Epithelial cell of prostate (primary cell): ENCODE measurements at places on chromosomes 7 and 10.

- DNase-seq: no peak
Measured at GRCh38 chr7:259191-259505, 30.8 kb upstream of the FOXL3 start.

DNA sequence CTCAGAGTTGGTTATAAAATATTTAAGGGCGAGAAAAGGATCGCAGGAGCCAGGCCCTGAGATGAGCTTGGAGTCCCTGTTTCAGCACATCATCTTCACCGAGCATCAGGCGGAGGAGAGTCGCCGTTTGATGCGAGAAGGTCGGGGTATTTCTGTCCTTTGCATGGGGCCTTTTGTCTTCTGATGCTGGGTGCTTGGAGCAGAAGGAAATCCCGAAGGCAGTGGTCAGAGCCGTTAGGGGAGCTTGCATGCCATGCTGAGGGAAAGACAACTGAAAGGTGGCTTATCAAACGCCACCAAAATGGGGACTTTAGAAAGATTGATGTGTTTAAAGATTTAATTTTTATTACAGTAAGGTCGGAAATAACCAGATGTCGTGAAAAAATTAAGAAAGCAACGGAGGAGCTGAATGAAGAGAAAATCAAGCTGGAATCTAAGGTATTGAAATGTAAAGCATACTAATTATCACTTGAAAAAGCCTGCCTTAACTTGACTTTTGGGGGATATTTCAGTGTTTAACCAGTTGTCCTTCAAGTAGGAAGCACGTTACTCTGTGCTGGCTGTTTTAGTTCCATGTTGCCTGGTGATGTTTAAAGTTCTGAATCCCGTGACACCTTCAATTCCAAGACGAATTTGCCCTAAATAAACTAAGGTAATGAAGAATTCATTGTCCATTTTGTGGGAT is 845 bp downstream of the CCDC172 start:
- no peak for DNase-seq

- DNase-seq: no peak
Measured at GRCh38 chr10:63738410-63738809, 217.2 kb downstream of the REEP3 start.

- no peak for DNase-seq
Measured at GRCh38 chr10:2358586-2358985, 621.3 kb upstream of the ADARB2 start.

GRCh38 chr10:6458814-6459213 is 121.3 kb downstream of the PRKCQ start:
- DNase-seq: no peak

DNA sequence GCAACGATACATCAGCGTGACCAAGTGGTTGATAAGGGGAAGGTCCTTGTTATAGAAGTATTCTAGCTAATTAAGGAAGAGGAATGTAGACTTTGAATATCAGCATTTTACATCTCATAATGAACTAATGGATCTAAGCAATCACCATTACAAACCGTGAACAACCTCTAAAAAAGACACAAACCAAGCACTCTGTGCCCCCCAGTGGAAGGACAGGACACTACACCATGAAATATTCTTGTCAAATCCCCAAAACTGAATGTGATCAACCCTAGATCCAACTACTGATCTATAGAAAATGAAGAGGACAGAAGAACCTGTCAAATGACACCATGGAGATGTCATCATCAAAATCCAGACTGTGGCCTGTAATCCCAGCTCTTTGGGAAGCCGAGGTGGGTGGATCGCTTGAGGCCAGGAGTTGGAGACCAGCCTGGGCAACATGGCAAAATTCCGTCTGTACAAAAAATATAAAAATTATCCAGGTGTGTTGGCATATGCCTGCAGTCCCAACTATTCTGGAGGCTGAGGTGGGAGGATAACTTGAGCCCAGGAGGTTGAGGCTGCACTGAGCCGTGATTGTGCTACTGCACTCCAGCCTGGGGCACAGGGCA is 111.3 kb upstream of the CARD11 start:
- DNase-seq: no peak

DNA sequence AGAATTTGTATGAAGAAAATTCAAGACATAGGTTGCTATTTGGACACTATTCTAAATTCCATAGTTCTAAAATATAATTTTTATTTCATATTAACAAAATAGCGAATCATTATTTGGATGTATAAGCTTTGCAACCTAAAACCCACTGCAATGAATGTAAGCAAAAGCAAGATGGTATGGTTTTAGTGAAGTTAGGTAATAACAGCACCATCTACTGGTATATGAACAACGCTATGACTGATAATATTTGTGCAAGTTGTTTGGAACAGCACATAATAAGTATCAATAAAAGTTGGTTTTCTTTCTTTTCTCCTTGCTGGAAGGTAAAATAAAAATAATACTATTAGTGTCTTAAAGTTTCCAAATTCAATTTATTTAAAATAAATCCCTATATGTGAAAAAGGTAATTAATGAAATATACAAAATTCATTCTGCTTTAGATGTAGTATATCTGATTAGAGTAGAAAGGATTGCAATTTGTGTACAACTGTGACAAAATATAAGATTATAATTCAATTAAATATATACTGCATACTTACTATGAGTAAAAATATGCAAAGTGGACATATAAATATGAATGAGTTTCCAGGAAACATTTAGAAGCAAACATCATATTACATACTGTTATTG is 79.0 kb upstream of the LSM8 start:
- DNase-seq: no peak

- no peak for DNase-seq
Measured at GRCh38 chr10:14052931-14053330, 277.8 kb downstream of the FRMD4A start.

GRCh38 chr10:21359202-21359601 is 166.3 kb downstream of the SKIDA1 start:
- no peak for DNase-seq

DNA sequence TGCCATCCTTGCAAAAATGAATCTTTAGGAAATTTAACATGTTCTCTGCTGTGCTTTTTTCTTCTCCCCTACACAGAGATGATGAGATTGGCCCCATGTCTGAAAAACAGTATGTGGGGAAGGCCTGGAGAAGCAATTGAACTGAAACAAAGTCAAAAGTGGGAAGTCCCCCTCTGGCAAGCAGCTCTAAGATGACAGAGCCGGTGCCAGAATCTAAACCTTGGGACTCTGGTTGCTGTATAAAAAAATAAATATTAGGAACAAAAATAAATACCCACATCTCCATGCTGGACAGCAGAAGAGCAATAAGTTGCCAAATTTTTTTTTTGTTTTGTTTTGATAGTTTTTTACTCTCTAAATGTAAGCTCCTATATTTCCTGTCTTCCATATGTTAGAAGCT is 51.8 kb upstream of the TRIL start:
- no peak for DNase-seq

DNA sequence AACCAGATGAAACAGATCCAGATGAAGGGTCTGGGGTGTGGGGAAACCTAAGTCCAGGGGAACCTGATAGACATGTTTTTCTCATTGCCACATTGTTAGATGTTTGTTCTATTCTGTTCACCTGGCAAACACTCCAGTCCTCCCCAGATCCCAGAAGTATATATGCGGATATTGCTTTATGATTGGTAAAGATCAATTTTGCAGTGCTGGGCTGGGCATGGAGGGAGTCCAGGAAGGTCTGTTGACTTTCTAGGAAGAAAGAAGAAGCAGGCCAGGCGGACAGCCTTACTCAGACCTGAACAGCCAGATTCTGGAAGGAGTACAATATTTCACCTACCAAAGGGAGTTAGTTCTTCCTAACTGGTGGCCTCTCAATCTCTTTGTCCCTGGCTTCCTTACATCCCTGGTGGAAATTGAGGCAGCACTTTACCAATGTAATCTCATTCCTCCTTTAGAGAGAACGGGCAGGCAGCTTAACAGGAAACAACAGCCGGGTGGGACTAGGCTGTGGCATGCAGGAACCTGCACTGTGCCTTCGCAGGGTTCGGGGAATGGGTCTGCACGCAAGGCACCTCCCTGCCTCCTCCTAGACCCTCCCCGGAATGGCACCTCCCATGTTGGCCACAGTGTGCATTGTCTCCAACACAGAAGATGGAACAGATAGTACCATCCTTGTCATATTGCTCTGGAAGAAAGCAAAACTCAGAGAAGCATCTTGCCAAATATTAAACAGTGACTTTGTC is 930 bp downstream of the GIMAP6 start:
- DNase-seq: no peak
